ENCODE measurements at places on chromosomes 6 and 20. TPM values are rescaled to one million over a fixed set of nuclear protein-coding genes. Genes with fewer than 3 reads are reported as not detected.
A peak's percentile ranks its signal among the peaks of the same experiment; 100 is the strongest.

The PRSS16 gene
- 2.1 TPM for total RNA-seq

The SIRPG gene
- 28.6 TPM for total RNA-seq

The TINAG gene
- total RNA-seq: not detected

The PSMG4 gene
- total RNA-seq: 40.5 TPM

The RCAN2 gene
- 1.7 TPM for total RNA-seq

The MCHR2 gene
- not detected for total RNA-seq

GRCh38 chr6:64489763-64490162, 854.2 kb downstream of the PHF3 start:
- no peak for DNase-seq

- DNase-seq: no peak
Measured at GRCh38 chr20:1761116-1761515, 103.5 kb upstream of the SIRPG start.

- no peak for DNase-seq
Measured at GRCh38 chr6:144437105-144437504, 152.0 kb downstream of the UTRN start.

DNA sequence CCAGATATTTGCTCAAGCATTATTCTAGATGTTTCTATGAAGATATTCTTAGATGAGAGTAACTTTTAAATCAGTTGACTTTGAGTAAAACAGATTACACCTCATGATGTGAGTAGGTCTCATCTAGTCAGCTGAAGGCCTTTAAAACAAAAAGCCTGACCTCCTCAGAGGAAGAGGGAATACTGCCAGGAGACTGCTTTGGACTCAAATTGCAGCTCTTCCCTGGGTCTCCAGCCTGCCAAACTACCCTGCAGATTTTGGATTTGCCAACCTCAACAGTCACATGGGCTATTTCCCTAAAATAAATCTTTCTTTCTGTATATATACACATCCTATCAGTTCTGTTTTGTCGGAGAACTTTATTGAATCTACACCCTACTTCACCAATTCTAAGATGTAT, 182.5 kb upstream of the TENT5A start:
- no peak for DNase-seq

DNA sequence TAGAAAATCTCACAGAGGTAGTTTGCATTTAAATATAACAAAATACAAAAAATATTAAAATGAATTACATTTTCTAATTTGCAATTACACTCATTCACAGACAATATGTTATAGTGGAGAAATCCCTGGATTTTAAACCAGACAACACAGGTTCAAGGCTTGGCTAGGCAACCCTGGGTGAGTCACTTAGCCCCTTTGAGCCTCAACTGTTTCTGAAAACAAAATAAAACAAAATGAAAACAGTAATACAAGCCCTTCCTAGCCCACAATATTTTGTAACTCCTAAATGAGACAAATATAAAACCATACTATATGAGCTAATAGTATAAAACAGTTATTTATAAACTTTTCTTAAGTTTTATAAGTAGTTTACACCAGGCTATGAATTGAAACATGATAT, 41.0 kb downstream of the UQCC1 start:
- no peak for DNase-seq

DNA sequence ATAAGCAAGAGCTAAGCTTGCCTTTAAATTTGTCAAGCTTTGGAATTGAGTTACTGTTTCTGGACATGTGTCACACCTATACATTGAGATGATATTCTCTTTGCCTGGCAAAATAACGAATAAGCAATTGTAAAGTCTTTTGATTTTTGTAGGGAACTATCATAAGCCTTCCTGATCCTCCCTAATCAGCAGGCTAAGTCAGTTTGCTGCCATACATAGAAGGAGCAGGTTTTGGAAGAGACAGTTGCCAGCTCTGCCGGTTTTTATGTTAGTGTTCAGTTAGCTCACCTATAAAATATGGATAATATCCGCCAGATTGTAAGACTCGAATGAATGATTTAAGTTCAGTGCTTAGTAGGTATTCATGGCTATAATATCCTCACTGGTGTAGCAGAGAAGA, 34.4 kb upstream of the BCAS1 start:
- no peak for DNase-seq

DNA sequence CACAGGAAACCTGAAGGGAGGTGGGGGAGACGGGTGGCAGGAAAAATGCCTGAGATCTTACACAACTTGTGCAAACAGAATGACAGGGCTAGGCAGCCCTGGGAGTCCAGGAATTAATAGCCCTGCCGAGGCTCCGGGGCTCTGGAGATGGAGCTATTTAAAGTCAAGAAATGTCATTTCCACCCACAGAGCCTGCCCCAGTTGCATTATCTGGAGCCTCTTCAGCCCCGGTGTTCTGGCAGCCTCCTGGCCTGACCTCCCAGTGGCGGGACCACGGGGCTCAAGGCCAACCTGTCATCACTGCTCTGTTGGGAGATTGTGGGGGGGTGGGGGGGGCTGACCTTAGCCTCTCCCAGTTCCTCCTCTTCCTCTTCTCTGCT, 28.5 kb upstream of the SCUBE3 start:
- no peak for DNase-seq

- no peak for DNase-seq
Measured at GRCh38 chr6:127342296-127342945, 988 bp downstream of the ECHDC1 start.

DNA sequence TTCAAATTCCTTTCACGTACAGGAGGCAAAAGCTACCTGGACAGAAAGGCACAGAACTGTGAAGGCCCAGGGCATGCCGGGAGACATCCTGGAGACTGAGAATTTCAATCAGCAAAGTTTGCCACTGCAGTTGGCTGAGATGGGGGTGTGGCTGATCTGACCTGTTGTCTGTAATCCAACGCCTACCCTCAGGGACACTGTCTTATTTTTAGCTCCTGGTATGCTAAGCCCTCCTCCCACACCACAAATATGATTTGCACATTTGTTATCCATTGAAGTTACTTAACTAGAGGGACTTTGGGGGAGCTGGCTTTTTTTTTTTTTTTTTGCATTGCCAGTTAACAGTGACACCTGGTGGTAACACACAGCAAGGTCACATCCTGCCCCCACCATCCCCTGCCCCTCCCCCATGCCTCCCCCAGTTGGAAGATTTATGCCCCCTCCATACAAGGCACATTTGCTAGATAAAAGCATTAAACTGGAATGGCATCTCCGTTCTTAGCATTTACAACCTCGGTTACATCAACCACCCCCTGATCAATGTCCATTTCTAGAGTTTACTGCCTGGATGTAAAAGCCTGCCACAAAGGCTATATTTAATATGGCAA, 40.4 kb downstream of the TTI1 start:
- DNase-seq: no peak

DNA sequence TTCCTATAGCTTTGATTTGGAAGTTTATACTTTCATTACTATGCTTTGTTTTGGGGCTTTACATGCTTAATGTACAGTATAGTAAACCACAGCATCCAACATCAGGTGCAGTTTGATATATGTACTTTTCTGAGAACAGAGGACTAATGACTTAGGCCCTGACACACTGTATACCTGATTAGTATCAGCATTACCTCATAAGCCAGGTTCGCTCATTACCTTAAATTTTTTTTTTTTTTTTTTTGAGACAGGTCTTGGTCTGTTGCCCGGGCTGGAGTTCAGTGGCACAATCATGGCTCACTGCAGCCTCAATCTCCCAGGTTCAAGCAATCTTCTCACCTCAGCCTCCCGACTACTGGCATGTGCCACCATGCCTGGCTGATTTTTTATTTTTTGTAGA, 28.4 kb downstream of the CD109 start:
- no peak for DNase-seq

- DNase-seq: no peak
Measured at GRCh38 chr20:25256226-25256859, 8.5 kb downstream of the PYGB start.

DNA sequence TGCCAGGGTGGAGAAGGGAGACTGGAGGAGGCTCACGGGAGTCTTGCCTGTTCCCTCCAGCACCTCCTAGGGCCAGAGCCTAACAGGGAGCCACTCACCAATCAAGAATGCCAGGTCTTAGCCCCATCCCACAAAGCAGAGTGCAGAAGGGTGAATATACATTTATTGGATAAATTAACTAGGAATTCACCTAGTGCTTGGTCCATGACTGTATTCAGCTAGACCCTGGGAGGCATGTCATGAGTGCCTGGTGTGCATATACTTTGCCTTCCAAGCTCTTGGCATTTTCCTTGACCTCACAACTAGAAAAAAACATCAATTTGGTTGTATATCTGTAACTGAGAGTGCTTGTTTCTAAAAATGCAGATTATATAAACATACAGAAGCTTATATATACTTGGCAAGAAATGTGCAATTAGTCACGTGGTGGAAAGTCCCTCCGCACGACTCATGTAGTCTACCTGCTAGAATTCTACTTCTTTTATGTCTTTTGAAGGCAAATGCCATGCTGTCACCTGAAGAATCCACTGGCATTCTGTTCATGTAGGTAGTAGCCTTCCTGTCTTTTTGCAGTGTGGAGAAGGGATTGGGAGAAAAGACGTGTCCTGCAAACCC, 991.0 kb downstream of the KIF16B start:
- no peak for DNase-seq

GRCh38 chr6:35534407-35535170, 21.9 kb upstream of the TULP1 start:
- DNase-seq: no peak

DNA sequence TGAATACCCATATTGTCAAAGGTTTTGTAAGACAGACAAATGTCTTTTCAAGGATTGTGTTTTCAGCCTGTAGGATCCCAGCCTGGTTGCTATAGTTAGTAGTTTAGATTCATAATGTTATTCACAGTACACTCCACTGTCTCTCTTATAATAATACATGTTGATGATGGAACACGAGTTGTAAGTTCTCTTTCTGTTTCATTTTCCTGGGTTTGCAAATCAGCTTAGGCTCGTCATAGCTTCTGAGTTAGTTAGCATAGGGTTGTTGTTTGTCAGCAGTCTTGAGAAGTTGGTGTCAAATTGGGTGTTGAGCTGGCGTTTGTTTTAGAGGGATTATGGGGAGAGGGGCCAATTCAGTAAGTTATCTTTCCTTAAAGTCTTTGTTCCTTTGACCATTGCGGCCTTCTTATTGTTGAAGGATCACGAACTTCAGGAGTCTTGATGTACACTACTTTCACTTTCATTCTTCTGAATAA, 45.8 kb downstream of the QKI start:
- DNase-seq: peak; percentile 6

- no peak for DNase-seq
Measured at GRCh38 chr6:14075095-14075503, 42.5 kb upstream of the CD83 start.

GRCh38 chr20:11754451-11754850, 163.2 kb upstream of the BTBD3 start:
- DNase-seq: no peak

DNA sequence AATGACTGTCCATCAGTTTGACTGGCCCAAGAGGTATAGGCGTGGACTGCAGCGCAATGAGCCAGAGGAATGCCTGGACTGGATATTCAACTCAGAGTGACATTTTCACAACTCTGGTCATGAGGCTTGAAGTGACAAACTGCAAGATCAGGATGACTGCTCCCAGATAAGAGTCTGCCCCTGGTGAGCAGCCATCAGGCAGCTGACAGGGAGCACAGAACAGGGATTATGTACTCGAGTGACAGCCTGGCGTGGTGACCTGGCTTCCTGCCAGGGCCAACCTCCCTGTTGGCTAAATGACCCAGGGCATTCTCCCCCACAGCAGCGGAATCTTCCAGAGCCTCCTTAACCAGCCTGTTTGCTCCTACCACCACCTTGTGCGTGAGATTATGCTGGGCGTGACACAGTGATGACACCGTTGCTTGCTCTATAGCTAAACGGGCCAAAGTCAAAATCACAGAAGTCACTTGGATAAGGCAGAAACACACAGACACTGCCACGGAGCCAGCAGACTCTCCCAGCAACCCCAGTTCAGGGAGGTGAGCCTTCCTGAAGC, 209.1 kb upstream of the JARID2 start:
- no peak for DNase-seq

DNA sequence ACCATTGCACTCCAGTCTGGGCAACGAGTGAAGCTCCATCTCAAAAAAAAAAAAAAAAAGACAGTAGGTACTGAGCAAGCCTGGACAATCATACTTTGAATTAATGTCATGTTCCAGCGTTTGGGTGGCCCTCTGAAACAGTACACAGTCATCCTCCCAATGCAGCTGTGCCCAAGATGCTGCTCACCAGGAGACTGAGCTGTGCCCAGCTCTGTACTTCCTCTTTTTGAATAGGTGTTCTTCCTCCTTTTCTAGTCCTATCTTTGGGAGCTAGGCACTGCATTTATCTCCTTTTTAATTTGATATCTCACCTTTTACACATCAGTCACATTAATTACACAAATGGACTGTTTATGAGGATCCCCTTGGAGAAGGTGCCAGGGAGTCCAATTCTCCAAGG, 101.5 kb downstream of the RPP40 start:
- no peak for DNase-seq

Measured in T-cell (primary cell).